Stomach (tissue), 19 donors: ENCODE measurements at places on chromosomes 2 and 18. TPM values are rescaled to one million over a fixed set of nuclear protein-coding genes. Genes with fewer than 3 reads are reported as not detected.

Gene LRP1B
- total RNA-seq: 4.5 TPM

Gene DLX1
- 1.1 TPM for total RNA-seq

Gene C1QL2
- total RNA-seq: not detected

Gene KLHL29
- total RNA-seq: 3.6 TPM

Gene REG3G
- total RNA-seq: not detected

Gene TUBA4B
- not detected for total RNA-seq

Gene DSC2
- total RNA-seq: 10.4 TPM

Gene DNAJC5G
- not detected for total RNA-seq

Gene SLC66A2
- 23.2 TPM for total RNA-seq

Gene DLX2
- not detected for total RNA-seq

Gene FSIP2
- total RNA-seq: 6.4 TPM

Gene PLCD4
- 13.8 TPM for total RNA-seq

Gene TBC1D8
- total RNA-seq: 74.2 TPM

Gene PSMA8
- total RNA-seq: not detected

Gene DTNB
- 16.5 TPM for total RNA-seq

Gene MOCOS
- total RNA-seq: 1.5 TPM

Gene NAT8
- not detected for total RNA-seq

Gene ALKAL2
- total RNA-seq: 29.8 TPM

Gene ST8SIA5
- total RNA-seq: not detected

Gene RGPD3
- 4.1 TPM for total RNA-seq

Gene CPO
- total RNA-seq: not detected

Gene RRM2
- total RNA-seq: 1.2 TPM

Gene GAD1
- 2.4 TPM for total RNA-seq

Gene IGFBP2
- 529 TPM for total RNA-seq

Gene LTBP1
- 134 TPM for total RNA-seq

Gene ABCA12
- not detected for total RNA-seq

Gene PREPL
- 15.9 TPM for total RNA-seq

Gene PJVK
- 2.2 TPM for total RNA-seq

Gene M1AP
- total RNA-seq: 0.18 TPM

Gene GPR45
- total RNA-seq: not detected

Gene KCTD1
- 118 TPM for total RNA-seq

Gene DSG1
- not detected for total RNA-seq

Gene CFAP53
- total RNA-seq: not detected

Gene PLCL1
- 17.1 TPM for total RNA-seq

Gene OBSL1
- total RNA-seq: 50.3 TPM

Gene ZDBF2
- 38.5 TPM for total RNA-seq

Gene RBM44
- not detected for total RNA-seq

Gene SPC25
- total RNA-seq: not detected

Gene ZBTB7C
- total RNA-seq: 15.2 TPM

Gene GPBAR1
- 1.1 TPM for total RNA-seq

Gene MC2R
- not detected for total RNA-seq
